Stimulated activated CD4-positive, alpha-beta T cell treated with anti-CD3 and anti-CD28 coated beads, TNF-alpha, amount 100 ng/mL, for 48 hours (primary cell): ENCODE measurements at places on chromosomes 4 and X.

DNA sequence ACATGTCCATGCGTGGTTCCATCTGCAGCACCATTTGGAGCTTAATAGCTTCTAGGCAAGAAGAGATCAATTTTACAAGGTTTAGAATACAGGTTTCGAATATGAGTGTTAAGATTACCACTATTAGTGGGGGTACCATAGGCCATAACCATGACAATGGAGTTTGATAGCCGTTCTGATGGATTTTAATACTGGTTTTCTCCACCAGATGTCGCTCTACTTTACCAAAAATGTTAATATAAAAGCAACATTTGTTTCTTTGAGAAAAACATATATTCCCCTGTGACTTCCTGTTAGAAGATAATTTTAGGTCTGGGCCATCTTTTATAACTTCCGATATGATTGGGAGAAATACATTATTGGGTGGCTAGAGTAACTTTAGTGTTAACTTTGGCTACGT is 499.7 kb upstream of the POU3F4 start:
- no peak for DNase-seq

DNA sequence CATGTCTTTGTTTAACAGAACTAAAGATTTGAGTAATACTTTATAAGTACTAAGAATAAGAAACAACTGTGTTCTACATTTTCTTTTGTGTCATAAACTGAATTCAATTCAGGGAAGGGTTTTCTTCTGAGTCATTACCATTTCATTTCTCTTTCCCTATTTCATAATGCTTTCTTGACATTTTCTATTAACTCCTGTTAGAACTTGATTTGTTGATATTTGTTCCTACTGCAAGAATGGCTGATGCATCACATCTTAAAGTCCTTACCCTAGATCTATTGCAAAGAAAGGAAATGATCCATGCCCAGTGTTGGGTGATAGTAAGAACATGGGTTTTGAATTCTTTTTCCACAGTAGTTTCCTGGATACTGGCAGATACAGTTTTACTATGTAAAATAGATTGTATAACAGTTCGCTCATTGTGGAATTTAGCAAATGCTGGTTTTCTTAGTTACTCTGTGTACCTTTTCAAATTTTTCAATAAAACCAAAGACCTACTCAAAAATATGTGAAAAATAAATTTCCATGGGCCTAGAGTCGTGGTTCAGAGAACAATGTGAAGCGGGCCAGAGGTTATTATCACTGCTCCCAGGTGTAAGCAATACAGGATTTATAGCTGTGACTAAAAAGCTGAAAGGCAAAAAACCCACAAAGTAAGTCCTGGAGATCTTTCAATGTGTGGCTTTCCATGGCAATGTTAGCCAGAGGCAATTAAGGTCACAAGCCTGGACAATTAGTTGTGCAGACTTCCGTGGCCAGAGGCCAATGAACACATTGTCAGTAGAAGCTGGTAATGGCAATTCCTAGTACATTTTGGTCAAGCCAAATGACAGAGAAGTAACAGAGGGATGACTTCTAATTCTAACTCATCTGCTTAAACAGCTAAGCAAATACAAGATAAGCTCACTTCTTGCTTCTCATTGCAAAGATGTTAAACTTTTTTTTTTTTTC is 127.3 kb upstream of the FAT4 start:
- no peak for DNase-seq

DNA sequence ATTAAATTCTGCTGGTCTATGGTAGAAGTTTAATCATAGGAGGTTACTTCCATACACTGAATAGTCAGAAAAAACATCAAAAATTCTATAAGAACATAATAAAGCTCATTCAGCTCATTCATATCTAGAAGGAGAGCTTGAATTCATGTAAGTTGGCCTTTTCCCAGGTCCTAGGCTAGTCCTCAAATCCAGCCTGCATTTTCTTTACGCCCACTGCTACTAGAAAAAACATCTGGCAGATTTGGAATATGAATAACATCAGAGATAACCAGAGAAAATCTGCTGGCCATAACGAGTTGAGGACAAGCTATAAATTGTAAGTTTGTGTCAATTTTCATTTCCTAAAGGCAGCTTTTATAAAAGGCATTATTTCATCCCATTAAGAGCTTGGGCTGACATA is 95.5 kb downstream of the MXRA5 start:
- no peak for DNase-seq

DNA sequence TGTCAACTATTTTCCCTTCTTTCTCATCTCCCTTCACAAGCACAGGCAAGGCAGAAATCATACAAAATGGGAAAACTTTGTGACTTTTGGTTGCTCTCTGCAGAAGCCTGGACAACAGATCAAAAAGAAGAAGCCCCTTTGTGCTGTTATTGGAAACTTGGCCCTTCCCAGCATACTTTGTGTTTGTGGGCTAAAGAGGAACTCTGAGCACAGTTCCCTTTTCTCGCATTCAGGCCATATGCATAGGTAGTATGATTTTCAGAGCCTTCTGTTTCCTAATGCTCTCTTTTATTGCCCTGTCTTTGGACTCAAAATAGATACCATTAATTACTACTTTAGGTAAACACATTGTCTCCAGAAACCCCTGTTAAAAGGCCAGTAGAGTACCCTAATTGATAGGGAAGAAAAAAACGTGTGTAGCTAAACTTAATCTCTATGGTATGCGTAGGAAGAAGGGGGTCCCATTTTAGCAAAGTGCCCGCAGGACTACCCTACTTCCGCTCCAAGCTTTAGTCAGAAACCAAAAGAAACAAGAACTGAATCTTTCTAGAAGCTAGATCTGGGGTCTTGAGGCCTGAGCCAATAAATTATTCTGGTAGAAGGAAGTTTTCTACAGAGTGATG is 26.6 kb downstream of the VSIG4 start:
- DNase-seq = no peak

DNA sequence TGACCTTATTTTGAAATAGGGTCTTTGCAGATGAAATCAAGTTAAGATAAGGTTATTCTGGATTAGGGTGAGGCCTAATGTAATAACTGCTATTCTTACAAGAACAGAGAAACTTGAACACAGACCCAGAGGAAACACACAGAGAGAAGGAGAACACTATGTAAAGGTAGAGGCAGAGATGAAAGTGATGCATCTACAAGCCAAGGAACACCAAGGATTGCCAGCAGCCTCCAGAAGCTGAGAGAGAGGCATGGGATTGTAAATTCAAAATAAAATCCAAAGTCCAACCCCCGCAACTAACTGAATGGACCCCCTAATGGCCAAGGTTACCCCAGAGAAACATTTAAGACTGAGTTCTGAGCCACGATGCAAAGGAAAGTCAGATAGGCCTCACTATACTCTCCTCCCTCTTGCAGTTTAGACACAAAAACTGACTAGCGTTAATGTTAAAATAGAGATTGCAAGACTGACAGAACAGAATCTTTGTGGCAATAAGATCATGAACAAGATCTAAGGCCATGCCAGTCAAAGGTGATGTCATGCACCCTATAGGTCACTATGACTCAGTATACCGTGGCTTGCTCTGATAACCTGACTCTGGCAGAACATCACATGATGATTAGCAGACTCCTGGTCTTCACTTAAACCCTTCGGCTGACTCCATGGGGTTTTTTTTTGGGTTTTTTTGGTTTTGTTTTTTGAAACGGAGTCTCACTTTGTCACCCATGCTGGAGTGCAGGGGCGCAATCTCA is 42.9 kb downstream of the DDX60L start:
- DNase-seq = no peak

GRCh38 chrX:94256396-94256795 is 582.4 kb downstream of the FAM133A start:
- no peak for DNase-seq

GRCh38 chrX:40209951-40210617 is 112.3 kb upstream of the BCOR start:
- DNase-seq = no peak

DNA sequence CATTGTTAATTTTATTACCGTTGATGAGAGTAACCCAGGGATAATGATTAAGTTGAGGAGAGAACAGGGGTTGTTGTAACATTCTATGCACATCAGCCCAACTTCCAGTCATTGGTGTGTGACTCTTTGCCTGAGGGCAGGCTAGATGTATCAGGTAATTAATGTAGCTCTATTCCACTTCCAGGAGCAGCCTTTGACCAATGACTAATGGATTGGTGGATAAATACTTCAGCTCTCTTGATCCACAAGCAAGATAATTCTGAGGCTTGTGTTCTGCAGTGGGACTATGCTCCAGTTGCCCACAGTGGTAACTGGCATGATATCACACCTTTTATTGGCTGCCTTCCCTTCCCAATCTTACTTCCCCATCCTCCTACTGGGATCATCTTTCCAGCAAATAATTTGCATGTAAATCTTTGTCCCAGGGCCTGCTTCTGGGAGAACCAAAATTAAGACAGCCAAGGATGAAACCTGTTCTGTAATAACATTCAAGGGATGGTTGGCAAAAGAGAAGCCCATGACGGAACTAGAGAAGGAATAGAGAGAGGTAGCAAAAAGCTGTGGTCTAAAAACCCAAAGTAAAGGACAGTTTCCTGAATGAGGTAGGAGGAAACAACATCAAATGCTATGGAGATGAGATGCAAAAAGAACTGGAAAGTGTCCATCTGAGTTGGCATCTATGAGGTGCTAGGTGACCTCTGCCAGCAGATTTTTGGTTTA is 241.4 kb upstream of the RPS6KA3 start:
- DNase-seq = no peak

DNA sequence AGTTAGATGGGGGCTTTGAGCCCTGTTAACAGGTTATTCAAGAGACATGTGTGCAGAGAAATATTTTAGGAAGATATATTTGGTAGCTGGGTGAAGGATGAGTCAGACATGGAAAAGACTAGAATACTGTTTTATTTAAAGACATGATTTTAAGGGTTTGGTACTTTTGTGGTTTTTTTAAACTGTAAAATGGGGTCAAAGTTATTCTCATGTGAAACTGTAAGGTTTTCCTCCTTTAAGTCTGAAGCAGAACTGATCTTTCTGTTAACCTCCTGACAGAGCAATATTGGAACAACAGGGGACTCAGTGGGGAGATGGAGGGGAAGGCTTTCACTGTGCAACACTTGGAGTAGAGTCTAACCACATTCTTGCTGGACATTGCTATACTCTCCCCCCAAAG is 112.4 kb upstream of the LSM6 start:
- no peak for DNase-seq

DNA sequence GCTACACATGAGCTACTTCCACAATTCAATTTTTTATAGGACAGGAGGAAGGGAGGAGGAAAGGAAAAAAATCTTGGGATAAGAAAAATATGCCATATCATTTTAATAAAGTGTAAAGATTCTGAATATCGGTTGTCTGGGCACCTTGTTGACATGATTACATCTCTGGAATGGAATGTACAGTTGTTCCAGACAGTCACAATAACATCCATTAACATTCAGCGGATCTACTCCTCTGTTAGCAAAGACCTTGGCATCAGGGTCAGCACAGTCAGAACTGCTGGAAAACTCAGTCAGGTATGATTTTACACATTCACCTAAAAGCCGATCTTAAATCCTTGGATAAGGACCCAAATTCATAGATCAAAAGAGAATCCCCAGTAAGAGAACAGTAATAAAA is 85.4 kb upstream of the ARMCX2 start:
- DNase-seq = no peak

- DNase-seq = no peak
Observed at GRCh38 chr4:5979981-5980380, 38.2 kb downstream of the C4orf50 start.

DNA sequence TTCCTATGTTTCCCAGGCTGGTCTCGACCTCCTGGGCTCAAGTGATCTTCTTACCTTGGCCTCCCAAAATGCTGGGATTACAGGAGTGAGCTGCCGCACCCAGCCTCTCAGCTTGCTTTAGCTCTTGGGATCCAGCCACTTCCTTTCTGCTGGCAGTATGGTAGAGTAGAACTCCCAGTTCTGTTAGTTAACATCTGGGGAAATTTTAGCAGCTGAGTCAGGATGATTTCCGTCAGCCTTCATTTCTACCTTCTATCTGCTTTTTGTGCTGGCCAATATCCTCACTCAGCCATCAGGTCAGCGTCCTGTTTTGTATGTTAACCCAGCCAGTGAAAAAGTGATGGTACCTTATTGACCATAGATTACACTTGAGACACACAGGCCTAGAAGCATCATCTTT is 59.3 kb upstream of the GPC4 start:
- DNase-seq = no peak

GRCh38 chr4:61380865-61381264 is 180.7 kb downstream of the ADGRL3 start:
- DNase-seq = no peak

- no peak for DNase-seq
Observed at GRCh38 chr4:1367230-1367935, 20.4 kb downstream of the UVSSA start.

GRCh38 chrX:16012250-16012649 is 111.1 kb upstream of the GRPR start:
- DNase-seq = no peak

DNA sequence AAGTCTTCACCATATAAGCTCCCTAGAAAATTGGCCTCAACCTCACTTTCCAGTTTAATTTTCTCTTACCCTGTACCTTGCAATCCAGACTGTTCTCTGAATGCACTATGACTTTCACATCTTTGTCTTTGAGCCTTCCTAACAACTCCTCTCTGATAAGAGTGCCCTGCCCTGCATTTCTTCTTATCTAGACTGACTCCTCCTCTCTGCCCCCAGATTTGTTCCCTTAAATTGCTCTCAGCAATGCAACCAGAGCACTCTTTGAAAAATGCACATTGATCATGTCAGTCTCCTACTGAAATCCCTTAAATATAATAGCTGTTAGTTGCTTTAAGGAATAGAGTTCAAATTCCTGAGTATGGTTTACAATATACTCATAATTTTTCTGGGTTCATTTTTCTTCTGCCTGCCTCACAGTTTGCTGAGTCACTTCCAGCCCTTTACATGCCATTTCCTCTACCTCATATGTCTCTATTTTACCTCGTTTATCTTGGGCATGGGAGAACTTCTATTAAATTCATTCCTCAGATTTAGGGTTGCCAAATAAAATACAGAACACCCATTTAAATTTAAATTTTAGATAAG is 582.7 kb upstream of the AADAT start:
- DNase-seq = no peak

DNA sequence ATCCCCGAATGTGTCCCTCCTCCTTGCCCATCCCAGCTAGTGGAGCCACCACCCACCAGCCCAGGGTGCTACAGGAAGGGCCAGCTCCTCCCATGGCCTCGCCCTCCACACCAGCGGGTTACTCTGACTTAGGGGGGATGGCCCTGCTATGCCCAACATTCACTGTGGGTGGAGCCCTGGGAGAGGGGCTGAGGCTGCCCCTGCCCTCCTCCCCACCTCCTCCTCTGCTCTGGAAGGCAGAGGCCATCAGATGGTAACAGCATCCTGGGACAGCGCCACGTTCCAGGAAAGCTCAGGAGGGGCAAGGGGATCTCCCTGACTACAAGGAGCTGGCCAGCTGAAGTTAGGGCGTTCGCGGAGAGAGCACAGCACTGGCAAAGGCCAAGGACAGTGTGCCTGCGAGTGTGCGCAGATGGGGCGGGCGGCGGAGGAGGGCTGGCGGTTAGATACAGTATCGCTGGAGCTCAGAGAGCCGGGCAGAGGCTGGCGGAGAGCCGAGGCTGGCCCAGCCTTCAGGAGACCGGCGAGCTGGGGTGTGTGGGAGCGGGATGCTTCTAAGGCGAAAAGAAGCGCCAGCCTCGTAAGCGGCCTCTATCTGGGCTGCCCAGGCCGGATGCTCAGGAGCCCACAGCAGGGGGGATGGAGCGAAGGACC is 1.5 kb downstream of the JAKMIP1 start:
- no peak for DNase-seq

- DNase-seq = no peak
Observed at GRCh38 chr4:30462445-30463090, 257.6 kb upstream of the PCDH7 start.
